ENCODE measurements at places on chromosomes 16 and 17.

DNA sequence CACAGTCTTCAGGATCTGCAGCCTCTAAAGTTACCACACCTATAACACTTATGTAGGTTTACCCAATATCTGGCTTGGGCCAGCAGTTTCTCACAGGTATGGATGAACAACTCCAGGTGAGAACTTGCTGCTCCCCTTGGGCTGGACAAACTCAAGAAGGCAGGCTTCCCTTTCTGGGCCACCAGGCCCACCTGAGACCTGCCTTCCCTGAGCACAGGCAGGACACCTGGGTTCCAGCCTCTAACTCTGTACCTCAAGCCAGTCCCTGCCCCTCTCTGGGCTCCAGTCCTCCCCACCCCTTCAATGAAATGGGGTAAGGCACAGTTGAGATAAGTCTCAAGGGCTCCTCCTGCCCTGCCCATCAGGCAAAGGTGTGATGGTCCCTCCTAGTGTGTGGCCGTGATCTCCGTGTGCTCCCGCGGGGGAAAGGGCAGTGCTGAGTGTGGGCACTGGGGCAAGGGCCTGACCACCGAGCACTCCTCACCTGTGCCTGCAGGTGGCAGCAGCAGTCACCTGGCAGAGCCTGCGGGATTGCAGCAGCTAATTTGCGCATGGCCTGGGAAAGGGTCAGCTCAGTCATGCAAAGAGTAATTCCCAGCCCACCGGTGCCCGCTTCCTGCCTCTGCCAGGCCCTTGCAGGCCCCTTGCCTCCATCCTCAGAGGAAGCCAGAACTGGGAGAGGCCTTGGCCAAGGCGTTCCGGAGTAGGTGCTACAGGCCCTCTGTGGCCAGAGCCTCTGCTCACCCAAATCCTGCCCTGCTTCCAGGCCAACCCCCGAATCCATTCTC lies 28.2 kb upstream of the ADGRG1 start:
- peak; percentile 29 for DNase-seq

DNA sequence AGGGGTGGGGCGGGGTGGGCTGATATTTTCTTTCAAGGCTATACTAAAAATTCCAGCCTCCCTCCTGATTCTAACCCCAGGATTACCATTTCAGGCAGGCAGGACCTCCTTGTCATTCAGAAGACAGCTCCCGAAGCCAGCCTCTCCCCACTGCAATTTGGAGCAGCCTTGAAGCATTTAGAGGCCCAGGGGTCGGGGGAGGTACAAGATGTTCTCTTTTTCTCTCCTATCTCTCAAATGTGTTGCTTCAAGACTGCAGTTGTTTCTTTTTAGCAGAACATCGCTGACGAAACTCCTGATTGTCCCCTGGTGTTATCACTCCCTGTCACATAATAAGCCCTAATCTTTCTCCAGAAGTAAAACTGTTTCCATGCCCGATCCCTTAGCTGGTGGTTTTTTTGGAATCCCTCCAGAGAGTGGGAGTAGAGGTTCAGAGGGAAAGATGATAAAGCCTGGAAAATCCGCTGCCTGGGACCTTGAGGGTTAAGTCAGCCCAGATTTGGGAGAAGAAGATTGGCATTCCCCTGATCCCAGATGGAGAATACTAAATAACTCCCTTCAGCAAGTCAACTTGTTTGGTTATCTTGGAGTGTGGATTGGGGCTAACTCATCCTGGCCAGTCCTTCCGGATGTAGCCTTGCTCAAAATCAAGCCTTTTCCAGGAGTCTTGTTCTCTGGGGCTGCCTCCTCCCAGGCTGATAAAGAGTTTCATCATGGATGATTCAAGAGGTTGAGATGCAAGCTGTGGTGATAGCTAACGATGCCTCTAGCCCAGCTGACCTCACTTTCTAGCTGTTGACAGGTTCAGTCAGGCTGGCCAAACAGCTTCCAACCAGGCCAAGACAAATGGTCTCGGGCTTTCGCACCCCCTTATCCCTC lies 71.3 kb downstream of the SOX9 start:
- no peak for DNase-seq

DNA sequence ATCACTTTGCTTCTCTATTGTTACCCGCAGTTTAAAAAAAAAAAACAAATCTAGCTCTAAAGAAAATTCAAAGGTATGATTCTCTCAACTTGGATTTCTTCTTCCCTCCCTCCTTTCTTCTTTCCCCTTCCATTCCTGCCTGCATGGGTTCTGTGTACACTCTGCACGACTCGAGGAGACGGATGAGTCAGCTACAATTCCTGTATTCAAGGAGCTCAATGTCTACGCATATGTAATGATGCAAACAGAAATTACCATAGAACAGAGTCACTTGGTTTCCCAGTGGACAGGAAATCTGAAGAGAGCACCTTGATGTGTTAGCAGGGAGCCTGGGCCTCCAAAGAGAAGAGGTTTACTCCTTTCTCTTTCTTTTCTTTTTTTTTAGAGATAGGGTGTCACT lies 92.3 kb downstream of the VPS53 start:
- no peak for DNase-seq

- DNase-seq = no peak
Observed at GRCh38 chr17:15240644-15241043, 24.5 kb downstream of the PMP22 start.

DNA sequence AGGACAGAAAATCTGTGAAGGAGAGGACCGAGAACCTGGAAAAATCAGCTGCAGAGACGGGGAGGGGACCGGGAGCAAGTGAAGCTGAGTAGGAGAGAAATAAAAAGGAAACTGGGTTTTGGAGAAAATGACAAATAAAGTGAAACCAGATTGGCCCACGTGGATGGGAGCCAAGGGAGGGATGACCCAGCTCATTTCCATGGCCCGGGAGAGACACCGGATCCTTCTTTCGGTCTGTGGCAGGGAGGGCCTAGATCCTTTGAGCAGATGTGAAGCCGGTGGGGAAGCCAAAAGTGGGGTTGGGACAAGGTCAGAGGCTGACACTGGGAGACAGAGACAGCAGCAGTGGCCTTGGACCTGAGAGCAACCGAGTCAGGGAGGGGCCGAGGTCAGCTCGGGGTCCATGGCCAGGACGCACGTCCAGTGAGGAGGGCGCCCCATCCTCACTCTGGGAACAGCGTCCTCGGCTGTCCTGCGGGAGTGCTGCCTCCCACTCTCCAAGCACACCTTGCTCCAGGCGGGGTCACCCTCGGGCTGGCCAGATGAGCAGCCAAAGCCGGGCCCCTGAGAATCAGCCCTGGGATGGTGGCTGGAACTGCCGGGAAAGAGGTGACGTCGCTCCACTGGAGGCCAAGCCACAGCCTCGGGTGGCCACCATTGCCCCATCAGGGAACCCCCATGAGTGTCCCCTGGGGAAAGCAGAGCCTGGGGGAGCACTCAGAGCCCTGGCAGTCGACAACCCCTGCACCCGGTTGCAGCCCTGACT lies 50.8 kb upstream of the CDR2 start:
- DNase-seq = no peak

DNA sequence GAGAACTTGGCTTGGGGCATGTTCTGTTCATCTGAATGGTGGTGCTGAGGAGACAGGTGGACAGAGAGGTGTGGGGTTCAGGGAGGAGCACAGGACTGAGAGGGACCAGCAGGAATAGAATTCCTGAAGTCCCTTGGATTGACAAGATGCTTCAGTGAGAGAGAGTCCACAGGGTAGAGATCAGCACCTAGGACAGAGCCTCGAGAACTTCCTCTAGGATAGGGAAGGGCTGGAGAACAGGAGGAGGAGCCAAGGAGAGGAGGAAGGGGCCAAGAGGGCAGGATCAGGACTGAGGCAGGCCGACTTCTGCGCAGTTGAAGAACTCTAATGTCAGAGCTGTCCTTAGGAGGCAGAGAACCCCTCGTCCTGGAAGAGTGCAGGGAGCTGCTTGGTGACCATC lies 138.4 kb downstream of the PRKCB start:
- no peak for DNase-seq

DNA sequence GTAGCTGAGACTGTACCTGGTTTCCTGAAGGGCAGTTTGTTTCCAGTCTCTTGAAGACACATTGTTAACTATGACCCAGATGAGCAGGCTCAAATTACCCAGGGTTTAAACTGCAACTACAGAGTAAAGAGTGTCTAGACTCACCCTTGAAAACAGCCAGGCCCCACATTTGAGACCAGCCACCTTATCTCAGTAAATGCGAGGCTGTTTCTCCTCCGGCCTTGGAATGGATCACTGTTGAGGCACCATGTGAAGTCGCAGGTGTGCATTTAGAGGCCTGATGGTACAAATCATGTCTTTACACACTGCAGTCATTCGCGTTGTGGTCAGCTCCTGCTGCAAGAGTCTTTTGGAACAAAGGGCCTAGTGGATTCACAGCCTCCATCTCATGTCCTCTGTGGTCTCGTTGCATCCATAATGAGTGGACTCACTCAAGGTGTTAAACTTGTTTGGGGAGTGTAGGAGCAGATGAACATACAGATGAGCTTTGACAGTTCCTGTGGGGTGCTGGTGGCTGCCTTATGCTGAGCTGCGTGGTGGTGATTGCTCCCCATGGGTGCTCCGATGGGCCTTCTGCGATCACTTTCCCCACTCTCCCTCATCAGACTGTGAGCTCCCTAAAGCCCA lies 18.5 kb upstream of the N4BP1 start:
- no peak for DNase-seq

- peak; percentile 66 for DNase-seq
Observed at GRCh38 chr17:10121971-10122707, 76.3 kb downstream of the GAS7 start.

- DNase-seq = no peak
Observed at GRCh38 chr16:67796099-67796718, 10.2 kb downstream of the RANBP10 start.

GRCh38 chr17:80887639-80888175 lies 103.9 kb upstream of the CHMP6 start:
- DNase-seq = no peak

- no peak for DNase-seq
Observed at GRCh38 chr17:58285422-58285810, 4.7 kb upstream of the MPO start.

DNA sequence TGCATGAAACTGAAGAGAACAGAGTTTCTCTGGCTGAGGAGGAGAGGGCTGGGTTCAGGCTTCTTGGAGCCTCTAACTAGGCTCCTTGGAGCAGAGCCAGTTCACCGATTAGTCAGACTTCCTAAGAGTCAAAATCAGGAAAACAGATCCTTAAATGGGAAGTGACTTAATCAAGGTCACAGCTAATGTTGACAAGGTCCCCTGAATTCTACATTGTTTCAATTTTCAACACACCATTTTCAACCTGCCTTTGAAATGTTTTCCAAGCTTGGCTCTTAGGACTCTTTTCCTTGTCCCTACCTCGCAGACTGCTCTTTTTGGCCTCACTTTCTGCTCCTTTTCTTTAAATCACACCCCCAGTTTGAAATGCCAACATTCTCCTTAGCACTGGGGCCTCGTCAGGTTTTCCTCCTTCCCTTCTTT lies 16.3 kb downstream of the MYL4 start:
- no peak for DNase-seq

DNA sequence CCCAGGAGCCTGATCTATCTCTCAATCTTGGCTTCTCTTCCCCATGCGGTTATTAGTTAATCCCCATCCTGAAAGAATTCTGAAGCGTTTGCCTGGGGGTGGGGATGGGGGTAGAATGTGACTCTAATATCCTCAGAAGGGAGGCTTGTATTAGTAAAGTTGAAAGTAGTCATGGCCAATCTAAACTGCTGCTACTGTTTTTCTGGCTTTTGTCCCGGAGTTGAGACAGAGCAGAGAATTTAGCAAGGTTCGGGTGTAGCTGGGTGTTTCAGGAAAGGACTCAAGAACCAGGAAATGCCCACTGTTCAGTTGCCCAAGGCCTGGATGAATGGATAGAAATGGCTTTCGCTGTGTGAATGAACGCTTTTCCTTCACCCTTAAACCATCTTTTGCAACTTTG lies 17.6 kb upstream of the ITGAM start:
- no peak for DNase-seq

GRCh38 chr16:76577003-76577402 lies 299.8 kb downstream of the CNTNAP4 start:
- DNase-seq = no peak

DNA sequence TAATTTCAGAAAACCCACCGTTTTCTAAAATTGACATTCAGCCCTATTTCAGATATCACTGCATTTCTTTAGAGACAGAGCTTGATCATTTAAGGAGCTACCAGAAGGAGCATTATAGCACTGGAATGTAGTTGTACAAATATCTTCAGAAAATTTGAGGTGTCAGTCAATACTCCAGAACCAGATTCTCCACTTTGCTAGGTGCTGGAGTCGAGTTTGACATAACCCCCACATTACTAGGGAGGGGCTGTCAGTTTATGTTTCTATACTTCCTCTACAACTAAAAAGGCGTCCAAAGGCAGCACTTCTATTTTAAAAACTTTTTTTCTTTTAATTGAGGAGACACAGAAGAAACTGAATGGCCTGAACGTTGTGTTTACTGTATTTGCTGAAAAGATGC lies 892 bp upstream of the KIAA0513 start:
- DNase-seq = no peak

DNA sequence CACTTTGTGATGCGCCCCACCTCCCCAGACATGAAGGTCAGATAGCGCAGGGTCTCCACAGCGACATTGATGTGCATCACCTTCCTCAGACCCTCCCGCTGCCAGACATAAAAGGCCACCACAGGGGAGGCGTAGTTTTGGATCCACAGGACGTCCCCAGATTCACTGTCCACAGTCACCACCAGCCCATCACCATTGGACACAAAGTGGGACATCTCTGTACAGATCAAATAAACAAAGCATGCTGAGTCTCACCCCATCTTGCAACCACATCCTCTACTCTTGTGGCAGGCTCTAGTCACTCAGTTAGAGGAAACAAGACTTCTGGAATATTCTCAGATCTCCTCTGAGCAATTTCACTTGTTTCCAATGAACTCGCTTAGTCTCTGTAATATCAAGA lies 46.3 kb upstream of the ICAM2 start:
- peak; percentile 78 for DNase-seq

DNA sequence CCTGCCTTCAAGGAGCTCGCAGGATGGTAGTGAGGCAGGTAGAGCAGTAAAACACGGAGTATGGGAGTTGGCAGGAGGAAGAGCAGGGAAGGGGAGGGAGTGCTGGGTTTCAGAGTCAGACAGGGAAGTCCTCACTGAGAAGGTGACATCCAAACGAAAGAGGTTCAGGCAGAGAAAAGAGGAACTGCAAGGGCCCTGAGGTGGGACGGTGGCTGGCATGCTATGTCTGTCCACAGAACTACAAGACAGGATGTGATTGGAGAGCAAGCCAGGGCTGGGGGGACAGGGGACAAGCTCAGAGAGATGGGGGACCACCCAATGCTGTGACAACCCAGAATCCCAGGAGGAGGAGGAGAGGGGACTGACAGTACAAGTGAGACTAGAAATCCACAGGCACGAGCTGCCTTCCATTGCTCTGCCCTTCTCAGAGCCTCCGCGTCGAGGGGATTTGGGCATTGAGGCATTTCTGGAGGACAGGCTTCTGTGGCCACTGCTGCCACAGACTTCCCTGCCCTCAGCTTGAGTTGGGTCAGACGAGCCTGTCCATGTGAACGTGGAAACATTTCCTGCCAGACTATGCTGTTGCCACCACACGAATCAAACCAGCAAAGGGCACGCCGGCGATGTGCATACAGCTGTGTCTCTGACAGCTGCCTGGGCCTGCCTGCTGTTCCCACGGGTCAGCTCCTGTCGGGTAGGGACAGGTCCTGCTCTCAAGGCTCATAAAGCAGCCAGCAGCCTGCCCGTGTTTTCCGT lies 100.1 kb downstream of the RAB11FIP4 start:
- DNase-seq = peak; percentile 71

Data from CD4-positive, alpha-beta T cell treated with Interleukin-4 for 1 hour (primary cell).